Endodermal cell (in vitro differentiated cells): ENCODE measurements at places on chromosomes 12 and 14.

GRCh38 chr12:68877583-68877982, 55.4 kb downstream of the CPM start:
- no peaks in the 10 kb centered on the region for H3K36me3 ChIP-seq
- no peaks in the 10 kb centered on the region for H3K27me3 ChIP-seq
- H3K4me3 ChIP-seq: no peak overlapping the region
- H3K27ac ChIP-seq: no peak overlapping the region

DNA sequence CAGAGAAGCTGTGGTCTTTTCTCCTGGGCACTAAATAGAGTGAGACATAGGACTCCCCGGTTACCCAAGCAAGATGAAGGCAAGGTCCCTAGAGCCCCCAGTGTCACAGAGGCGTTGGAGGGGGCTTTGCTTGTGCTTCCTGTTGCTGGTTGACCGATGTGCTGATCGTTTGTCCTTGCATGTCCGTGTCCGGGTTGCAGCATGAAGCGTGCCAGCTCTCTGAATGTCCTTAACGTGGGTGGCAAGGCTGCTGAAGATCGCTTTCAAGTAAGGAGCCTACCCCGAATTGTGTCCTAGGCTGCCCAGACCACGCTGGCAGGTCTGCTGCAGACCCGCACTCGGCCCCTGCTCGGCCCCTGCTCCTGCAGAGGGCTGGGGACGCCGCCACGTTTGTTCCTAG, 23.1 kb downstream of the XRCC3 start:
- no peaks in the 10 kb centered on the region for H3K4me1 ChIP-seq
- no peak for DNase-seq
- H3K36me3 ChIP-seq: peaks cover 84% of the 10 kb centered on the region
- H3K27me3 ChIP-seq: no peaks in the 10 kb centered on the region
- H3K27ac ChIP-seq: no peak overlapping the region
- no peak overlapping the region for H3K4me3 ChIP-seq

DNA sequence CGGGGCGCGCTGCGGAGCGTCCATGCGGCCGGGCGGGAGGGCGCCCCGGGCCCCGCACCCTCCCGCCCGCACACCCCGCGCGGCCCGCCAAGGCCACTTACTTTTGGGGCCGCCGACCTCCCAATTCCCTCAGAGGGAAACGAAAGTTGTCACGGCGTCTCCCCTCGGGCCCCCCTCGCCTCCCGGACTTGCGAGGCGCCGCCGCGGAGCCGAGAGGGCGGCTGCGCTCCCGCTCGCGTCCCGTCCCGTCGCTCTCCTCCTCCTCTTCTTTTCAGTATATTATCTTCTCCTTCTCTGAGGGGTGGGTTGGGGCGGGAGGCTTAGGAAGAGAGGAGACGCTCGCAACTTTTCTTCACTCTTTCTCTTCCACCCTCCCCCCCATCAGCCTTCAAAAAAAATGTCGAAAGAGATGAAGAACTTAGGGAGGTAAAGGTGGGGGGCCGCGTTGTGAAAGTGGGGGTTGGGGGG, 613 bp downstream of the DUSP16 start:
- peak overlapping the region; percentile 96 for H3K27ac ChIP-seq
- no peaks in the 10 kb centered on the region for H3K4me1 ChIP-seq
- H3K27me3 ChIP-seq: no peaks in the 10 kb centered on the region

GRCh38 chr14:73943083-73943482, 6.8 kb downstream of the FAM161B start:
- H3K27ac ChIP-seq: no peak overlapping the region
- H3K36me3 ChIP-seq: no peaks in the 10 kb centered on the region
- H3K4me1 ChIP-seq: no peaks in the 10 kb centered on the region
- peaks cover 76% of the 10 kb centered on the region for H3K27me3 ChIP-seq
- no peak for DNase-seq

GRCh38 chr12:26128168-26128567, 3.3 kb upstream of the BHLHE41 start:
- no peak overlapping the region for H3K27ac ChIP-seq
- H3K27me3 ChIP-seq: peaks cover 100% of the 10 kb centered on the region
- no peak for DNase-seq

DNA sequence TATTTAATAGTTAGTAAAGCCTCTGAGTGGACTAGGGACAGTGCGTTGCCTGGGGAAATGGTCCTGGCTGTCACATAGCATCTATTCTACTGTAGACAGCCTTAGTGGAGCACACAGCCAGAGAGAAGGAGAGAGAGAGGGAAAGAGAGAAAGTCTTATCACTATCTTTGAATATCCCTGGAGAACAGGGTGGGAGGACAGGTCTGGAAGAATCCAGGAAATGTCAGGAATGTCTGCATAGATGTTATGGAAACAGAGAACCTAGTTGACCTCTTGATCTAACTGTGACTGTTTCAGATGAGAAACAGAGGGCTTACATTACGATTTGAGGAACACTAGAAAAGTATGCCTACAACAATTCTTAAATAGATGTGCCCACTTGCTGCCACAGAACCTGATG, 92.8 kb downstream of the SLC15A5 start:
- peaks cover 2% of the 10 kb centered on the region for H3K4me1 ChIP-seq
- H3K4me3 ChIP-seq: no peak overlapping the region
- H3K27me3 ChIP-seq: no peaks in the 10 kb centered on the region
- no peak overlapping the region for H3K27ac ChIP-seq
- DNase-seq: no peak
- no peaks in the 10 kb centered on the region for H3K36me3 ChIP-seq

DNA sequence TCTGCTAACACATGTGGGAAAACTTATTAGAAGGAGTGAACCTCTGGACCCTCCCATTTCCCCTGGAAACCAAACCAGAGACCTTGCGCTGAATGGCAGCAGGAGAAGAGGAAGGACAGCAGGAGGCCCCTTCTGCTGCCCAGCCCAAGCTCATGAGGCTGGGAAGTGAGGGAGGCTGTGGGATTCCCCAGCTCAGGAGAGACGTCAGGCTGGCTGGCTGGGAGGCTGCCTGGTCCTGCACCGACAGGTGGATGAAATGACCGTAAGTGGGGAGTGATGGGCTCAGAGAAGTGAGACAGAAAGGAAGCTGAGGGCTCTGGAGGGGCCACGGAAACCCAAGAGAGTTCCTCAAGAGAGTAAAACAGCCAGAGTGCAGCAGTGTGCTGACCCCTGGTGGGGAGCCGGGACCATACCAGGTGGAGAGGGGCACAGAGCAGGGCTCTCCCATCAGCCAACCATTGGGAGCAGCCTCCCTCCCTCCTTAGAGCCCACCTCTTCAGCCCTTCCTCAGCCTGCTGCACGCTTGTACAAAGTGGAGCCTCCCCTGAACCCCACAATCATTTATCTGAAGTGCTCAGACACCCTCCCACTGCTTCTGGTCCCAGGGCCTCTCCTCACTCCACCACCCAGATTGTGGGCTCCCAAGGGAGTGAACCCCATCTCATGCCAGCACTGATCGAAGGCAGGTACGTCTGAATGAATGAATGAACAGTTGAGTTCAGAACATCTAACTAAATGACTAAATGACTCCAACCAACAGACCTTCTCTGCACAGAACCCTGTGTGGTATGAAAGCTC, 14.0 kb downstream of the TAMALIN start:
- DNase-seq: peak; percentile 97
- no peaks in the 10 kb centered on the region for H3K4me1 ChIP-seq
- H3K36me3 ChIP-seq: no peaks in the 10 kb centered on the region

DNA sequence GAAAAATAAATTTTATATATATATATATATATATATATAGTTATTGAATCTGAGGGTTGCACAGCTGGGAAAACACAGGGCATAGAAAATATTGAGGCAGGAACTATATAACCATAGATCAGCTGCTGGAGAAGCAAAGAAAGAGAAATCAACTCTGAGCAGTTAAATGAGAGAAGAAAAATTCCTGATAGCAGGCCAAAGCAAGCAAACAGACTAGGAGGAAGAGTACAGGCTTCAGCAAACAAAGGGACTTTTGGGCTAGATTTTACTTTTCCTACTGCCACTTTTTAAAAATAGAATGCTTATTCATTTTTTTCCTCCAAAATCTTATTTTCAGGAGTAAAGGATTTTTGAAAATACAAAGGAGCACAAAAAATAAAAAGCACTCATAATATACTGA, 216.0 kb upstream of the PRKD1 start:
- H3K4me3 ChIP-seq: no peak overlapping the region
- no peaks in the 10 kb centered on the region for H3K27me3 ChIP-seq
- H3K27ac ChIP-seq: no peak overlapping the region

DNA sequence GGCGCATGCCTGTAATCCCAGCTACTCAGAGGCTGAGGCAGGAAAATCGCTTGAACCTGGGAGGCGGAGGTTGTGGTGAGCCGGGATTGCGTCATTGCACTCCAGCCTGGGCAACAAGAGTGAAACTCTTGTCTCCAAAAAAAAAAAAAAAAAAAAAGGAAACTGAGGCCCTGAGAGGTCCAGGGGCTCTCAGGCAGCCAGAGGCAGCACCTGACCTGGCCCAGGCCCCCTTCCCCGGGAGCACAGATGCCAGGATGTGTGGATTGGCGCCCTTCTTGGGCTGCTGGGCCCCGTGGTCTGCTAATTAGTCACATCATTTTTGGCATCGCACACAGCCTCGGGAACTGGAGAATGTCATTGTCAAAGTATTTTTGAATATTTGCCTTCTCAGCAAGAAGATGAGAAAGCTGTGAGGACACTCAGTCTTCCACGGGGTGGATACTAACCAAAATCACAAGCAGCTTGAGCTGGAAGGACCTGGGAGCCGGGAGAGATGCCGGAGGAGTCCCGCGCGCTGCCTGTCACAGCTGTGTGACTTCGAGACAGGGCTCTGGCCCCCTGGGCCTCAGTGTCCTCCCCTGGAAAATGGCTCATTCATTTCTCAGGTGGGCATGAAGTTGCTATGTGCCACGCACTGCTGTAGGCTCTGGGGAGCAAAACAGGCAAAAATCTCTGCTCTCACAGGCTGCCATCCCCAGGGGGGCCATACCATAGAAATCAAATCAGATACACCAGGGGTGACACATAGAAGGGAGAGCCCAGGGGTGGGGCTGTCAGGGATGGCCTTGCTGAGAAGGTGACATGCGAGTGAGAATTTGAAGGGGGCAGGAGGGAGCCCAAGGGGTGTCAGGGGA, 12.5 kb upstream of the RCOR1 start:
- H3K27me3 ChIP-seq: no peaks in the 10 kb centered on the region
- peaks cover 2% of the 10 kb centered on the region for H3K4me1 ChIP-seq
- no peaks in the 10 kb centered on the region for H3K36me3 ChIP-seq
- DNase-seq: peak; percentile 62

DNA sequence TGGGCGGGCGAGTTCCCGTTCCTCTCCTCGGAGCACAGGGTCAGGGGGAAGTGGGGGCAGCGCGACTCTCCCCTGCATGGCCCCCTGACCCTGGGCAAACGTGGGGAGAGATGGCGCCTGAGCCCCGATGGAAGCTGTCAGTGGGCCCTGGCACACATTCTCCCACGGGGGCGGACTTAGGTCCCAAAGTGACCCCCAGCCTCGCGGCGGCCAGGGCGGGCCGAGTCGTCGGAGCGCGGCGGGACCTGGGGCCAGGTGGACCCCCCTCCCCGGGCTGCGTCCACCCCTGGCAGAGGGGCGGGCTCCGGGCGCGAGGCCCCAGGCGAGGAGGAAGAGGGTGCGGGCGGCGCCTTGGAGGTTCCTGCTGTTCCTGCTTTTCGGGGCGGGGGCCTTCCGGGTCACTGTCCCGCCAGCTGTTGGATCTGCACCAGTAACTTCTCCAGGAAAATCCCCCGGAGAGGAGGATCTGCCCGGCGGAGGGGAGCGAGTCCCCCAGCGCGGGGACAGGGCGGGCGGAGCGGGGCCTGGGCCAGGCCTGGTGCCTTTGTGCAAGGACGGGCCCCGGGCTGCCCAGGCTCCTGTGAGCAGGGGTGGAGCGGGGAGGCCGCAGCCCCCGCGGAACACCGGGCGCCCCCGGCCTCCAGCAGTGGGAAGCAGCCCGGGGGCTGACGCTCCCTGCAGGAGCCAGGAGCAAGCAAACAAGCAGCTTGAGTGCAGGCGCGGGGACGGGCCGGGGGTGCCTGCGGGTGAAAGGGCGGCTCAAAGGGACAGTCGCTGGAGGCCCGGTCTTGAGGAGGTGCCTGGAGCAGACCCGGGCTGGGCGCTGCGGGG, 15.3 kb downstream of the TNFAIP2 start:
- peaks cover 4% of the 10 kb centered on the region for H3K4me1 ChIP-seq
- H3K36me3 ChIP-seq: no peaks in the 10 kb centered on the region
- peak; percentile 89 for DNase-seq
- no peak overlapping the region for H3K4me3 ChIP-seq
- no peaks in the 10 kb centered on the region for H3K27me3 ChIP-seq

DNA sequence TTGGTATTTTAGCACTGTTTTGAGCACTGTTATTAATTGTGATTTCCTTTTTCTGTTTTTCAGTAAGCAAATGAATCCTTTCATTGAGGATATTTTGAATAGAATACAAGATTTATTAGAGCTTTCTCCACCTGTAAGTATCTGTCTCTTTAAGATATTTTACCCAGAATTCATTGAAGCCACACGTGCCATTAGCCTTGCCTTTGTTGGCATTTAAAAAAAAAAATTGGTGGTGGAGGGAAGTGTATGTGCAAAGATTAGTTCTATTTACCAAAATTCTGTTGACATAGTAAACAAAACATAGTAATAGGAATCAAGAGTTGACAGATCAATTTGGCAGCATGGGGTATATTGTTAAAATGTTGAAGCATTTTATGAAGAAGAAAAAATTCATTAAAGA, 23.8 kb downstream of the XPOT start:
- H3K4me1 ChIP-seq: no peaks in the 10 kb centered on the region
- peaks cover 93% of the 10 kb centered on the region for H3K36me3 ChIP-seq
- no peak overlapping the region for H3K27ac ChIP-seq
- no peaks in the 10 kb centered on the region for H3K27me3 ChIP-seq
- no peak overlapping the region for H3K4me3 ChIP-seq
- DNase-seq: no peak

GRCh38 chr12:79895071-79895470, 39.8 kb downstream of the PPP1R12A start:
- H3K36me3 ChIP-seq: peaks cover 21% of the 10 kb centered on the region
- no peak overlapping the region for H3K4me3 ChIP-seq
- no peak overlapping the region for H3K27ac ChIP-seq
- H3K27me3 ChIP-seq: no peaks in the 10 kb centered on the region

GRCh38 chr12:26857465-26858176, 24.6 kb upstream of the ITPR2 start:
- H3K4me3 ChIP-seq: no peak overlapping the region
- no peaks in the 10 kb centered on the region for H3K36me3 ChIP-seq
- no peak overlapping the region for H3K27ac ChIP-seq
- no peak for DNase-seq
- no peaks in the 10 kb centered on the region for H3K27me3 ChIP-seq

- peaks cover 11% of the 10 kb centered on the region for H3K4me1 ChIP-seq
- no peak overlapping the region for H3K4me3 ChIP-seq
- no peak for DNase-seq
- no peaks in the 10 kb centered on the region for H3K27me3 ChIP-seq
These were observed 35.8 kb downstream of the ETV6 start for GRCh38 chr12:11685316-11685715.

- peaks cover 14% of the 10 kb centered on the region for H3K36me3 ChIP-seq
- H3K4me1 ChIP-seq: no peaks in the 10 kb centered on the region
- H3K4me3 ChIP-seq: no peak overlapping the region
- no peak overlapping the region for H3K27ac ChIP-seq
These were observed 35.6 kb downstream of the GCH1 start for GRCh38 chr14:54867011-54867410.

GRCh38 chr14:50830044-50830931, 674 bp downstream of the NIN start:
- H3K36me3 ChIP-seq: no peaks in the 10 kb centered on the region
- peaks cover 92% of the 10 kb centered on the region for H3K27me3 ChIP-seq
- DNase-seq: peak; percentile 87
- peak overlapping the region; percentile 43 for H3K4me3 ChIP-seq
